H1 (cell line): ENCODE measurements at places on chromosomes 12 and 14. TPM values are rescaled to one million over a fixed set of nuclear protein-coding genes. Genes with fewer than 3 reads are reported as not detected.
A peak's percentile ranks its signal among the peaks of the same experiment; 100 is the strongest.

TMBIM6 gene
- total RNA-seq: 413 and 423 TPM in 2 replicates

DNA sequence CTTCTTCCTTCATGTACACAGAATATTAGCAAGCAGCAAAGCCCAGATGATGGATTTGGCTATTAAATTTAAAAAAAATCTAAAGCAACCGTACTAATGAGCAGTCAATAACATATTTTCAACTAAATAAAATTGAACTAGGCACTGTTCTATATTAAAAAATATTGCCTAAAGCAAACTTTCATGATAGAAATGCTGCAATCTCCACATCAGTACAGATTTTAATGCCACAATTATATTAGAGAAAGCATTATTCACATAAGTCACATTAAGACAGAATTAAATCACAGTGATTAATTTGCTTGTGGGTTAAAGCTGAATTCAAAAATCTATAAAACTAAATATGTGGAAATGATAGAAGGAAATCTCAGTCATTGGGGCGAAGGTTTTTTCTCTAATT is 200.7 kb downstream of the KCNH5 start:
- no peak for DNase-seq
- no peak overlapping the region for H3K4me3 ChIP-seq
- H3K4me1 ChIP-seq: no peaks in the 10 kb centered on the region
- no peaks in the 10 kb centered on the region for H3K36me3 ChIP-seq
- no peak overlapping the region for H3K27ac ChIP-seq

- H3K27ac ChIP-seq: no peak overlapping the region
- no peak for DNase-seq
- H3K27me3 ChIP-seq: no peaks in the 10 kb centered on the region
- no peaks in the 10 kb centered on the region for H3K4me1 ChIP-seq
- H3K4me3 ChIP-seq: no peak overlapping the region
Observed at GRCh38 chr14:26538176-26538575, 59.7 kb downstream of the NOVA1 start.

- H3K4me1 ChIP-seq: no peaks in the 10 kb centered on the region
- no peaks in the 10 kb centered on the region for H3K27me3 ChIP-seq
- H3K4me3 ChIP-seq: no peak overlapping the region
- DNase-seq: no peak
- H3K36me3 ChIP-seq: no peaks in the 10 kb centered on the region
Observed at GRCh38 chr14:26526137-26526536, 71.7 kb downstream of the NOVA1 start.

DNA sequence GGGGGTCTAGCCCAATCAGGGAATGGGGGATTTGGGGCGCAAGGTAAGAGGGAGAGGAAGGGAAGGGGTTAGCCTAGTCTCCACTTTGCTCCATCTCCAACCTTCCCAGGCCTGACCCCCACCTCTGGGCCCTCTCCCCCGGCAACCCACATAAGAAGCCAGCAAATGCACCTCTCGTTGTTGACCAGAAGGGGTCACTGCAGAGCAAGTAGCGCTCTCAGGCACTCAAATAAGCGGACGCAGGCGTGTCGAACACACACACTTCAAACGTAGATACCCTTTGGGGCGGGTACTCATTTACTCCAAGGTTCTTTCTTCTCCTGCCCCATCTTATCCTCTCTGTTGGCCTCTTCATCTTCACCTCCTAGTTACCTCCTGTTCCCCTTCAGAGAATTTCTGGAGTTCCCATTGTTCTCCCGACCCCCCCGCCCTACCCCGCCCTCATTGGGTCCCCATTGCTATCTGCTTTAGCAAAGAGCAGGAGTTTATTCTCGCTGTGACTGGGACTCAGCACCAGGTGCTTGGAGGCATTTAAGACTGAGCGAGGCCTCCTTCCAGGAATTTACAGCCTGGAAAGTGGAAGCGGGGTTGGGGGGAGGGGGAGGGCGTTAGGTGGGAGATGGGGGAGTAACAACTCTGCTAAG is 1.5 kb upstream of the SRRM4 start:
- no peaks in the 10 kb centered on the region for H3K36me3 ChIP-seq
- DNase-seq: peak; percentile 86
- peak overlapping the region; percentile 97 for H3K4me3 ChIP-seq
- no peaks in the 10 kb centered on the region for H3K4me1 ChIP-seq
- peaks cover 12% of the 10 kb centered on the region for H3K27me3 ChIP-seq

GRCh38 chr14:51490205-51490604 is 161.5 kb upstream of the FRMD6 start:
- no peaks in the 10 kb centered on the region for H3K4me1 ChIP-seq
- no peak overlapping the region for H3K4me3 ChIP-seq
- H3K27me3 ChIP-seq: no peaks in the 10 kb centered on the region
- DNase-seq: no peak

YAF2 gene
- total RNA-seq: 2.2 and 2.7 TPM in 2 replicates

DPPA3 gene
- 1.2 and 1.6 TPM in 2 replicates for total RNA-seq

GRCh38 chr12:5307065-5307464 is 124.8 kb upstream of the NTF3 start:
- H3K27me3 ChIP-seq: no peaks in the 10 kb centered on the region
- H3K4me1 ChIP-seq: no peaks in the 10 kb centered on the region
- H3K4me3 ChIP-seq: no peak overlapping the region
- no peak overlapping the region for H3K27ac ChIP-seq

DNA sequence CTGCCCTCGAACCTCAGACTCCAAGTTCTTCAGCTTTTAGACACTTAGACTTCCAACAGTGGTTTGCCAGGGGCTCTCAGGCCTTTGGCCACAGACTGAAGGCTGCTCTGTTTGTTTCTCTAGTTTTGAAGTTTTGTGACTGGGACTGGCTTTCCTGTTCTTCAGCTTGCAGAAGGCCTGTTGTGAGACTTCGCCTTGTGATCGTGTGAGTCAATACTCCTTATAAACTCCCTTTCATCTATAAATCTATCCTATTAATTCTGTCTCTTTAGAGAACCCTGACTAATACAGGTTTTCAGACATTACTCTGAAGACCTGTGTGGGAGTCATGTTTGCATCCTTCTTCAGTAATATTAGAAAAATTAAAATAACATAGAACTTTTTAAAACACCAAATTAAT is 289.1 kb downstream of the RMST start:
- DNase-seq: no peak
- H3K4me3 ChIP-seq: no peak overlapping the region
- H3K36me3 ChIP-seq: no peaks in the 10 kb centered on the region
- no peak overlapping the region for H3K27ac ChIP-seq
- H3K27me3 ChIP-seq: no peaks in the 10 kb centered on the region
